ENCODE measurements at places on chromosomes 1 and 21.

DNA sequence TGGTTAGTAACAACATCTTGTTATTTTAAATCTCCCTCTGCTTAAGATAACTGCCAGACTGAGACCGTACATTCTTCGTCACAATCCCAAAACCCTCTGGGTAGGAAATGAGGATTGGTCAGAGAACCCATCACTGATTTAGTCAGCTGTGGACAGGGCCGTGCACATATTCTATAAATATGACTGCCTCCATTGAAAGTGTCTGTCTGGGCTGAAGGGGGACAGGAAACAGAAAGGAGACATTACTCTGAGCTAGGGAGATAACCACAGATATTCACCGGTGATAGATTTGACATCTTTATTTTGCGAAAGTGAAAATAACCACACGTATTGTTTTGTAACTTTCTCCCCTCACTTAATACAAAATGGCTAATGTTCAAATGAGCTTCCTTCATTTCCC lies 36.9 kb upstream of the ST6GALNAC5 start:
- DNase-seq = no peak

- DNase-seq = no peak
Observed at GRCh38 chr1:201374364-201374763, 3.1 kb downstream of the TNNT2 start.

GRCh38 chr1:202152399-202152798 lies 7.9 kb upstream of the ARL8A start:
- no peak for DNase-seq

DNA sequence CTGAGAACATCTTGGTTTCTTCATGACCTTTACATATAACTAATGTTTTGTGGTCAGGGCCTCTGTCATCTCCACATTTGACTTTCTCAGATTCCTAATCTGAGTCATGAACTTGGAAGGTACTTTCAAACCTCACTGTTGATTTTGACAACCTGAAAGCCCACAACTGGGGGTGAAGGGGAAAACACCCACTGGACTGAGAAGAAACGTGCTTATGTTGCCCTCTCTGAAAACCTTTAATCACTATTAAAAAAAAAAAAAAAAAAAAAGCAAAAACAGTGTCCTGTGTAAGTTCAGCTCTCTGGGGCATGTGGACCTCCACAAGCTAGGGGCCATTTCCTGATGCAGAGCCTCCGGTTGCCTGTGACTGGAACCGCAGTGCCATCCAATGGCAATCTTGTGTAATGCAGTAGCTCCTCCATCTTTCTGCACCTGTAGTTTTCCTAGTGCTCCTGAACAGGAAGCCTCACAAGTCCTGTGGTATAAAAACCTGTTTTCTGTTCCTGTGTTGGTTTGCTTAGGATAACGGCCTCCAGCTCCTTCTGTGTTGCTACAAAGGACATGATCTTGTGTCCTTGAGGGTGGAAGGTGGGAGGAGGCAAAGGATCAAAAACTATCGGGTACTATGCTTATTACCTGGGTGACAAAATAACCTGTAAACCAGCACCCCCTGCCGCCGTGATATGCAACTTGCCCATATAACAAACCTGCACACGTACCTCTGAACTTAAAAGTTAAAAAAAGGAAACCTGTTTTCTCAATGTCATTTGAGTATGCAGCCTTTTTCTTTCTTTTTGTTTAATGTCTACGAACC lies 124.5 kb downstream of the ZNF648 start:
- DNase-seq = peak; percentile 75

GRCh38 chr1:31970873-31971272 lies 32.7 kb upstream of the PTP4A2 start:
- DNase-seq = no peak

- DNase-seq = no peak
Observed at GRCh38 chr21:25836396-25836795, 101.6 kb downstream of the GABPA start.

DNA sequence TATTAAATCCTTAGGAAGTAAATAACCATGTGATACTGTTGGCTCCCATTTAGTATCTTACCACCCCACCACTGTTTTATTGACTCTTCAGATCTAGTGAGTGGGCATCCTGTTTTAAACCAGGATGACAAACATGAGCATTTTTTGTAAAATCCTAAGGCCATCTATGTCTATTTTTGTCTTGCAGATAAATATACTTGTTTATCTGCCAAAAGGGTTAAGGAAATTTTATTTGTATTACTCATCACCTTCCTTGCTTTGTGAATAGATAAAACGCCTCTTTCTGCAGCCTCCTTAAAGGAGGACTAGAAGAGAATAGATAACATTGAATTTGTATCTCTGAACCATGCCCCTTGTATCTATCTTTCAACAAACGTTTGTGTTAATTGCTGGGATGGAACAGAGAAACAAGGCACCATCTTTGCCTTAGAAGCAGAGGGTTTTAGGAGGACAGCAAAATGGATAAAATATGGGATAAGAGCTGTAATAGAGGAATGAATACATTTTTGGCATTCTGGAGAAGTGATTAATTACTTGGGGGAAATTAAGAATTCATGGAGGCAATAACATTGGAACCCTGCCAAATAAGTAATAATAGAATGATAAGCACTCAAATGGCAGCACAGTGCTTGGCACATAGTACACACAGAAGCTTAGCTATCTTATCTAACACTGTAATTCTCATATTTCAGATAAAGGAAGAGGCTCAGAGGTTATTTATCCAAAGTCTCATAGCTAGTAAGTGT lies 14.7 kb downstream of the YTHDF2 start:
- no peak for DNase-seq

DNA sequence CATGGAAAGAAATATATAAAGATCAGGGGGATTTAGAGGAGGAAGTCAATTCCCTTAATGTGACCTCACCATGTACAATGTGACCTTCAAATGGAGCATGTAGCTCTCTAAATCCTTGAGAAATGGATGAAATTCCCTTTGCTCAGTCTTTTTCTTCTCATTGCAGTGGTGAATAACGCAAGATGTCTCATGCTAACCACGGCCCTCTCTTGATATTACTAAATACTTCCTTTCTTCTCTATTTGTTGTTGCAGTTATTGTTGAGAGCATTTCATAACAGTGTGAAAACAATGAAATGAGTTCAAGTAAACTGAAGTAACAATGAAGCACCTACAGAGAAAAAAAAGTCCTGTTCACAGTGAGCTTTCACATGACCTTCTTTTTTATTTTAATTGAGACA lies 55.6 kb downstream of the ZNF281 start:
- no peak for DNase-seq

DNA sequence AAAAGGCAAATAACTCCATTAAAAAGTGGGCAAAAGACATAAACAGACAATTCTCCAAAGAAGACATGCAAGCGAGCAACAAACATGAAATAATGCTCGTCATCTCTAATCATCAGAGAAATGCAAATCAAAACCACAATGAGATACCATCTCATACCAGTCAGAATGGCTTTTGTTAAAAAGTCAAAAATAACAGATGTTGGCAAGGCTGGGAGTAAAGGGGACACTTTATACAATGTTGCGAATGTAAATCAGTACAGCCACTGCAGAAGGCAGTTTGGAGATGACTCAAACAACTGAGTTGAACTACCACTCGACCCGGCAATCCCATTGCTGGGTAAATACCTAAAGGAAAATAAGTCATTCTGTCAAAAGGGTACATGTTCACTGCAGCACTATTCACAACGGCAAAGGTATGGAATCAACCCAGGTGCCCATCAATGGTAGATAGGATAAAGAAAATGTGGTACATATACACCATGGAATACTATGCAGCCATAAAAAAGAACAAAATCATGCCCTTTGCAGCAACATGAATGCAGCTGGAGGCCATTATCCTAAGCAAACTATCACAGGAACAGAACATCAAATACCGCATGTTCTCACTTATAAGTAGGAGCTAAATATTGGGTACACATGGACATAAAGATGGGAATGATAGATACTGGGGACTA lies 25.9 kb downstream of the TSPAN2 start:
- DNase-seq = no peak

- DNase-seq = no peak
Observed at GRCh38 chr1:38686927-38687255, 172.7 kb downstream of the RRAGC start.

DNA sequence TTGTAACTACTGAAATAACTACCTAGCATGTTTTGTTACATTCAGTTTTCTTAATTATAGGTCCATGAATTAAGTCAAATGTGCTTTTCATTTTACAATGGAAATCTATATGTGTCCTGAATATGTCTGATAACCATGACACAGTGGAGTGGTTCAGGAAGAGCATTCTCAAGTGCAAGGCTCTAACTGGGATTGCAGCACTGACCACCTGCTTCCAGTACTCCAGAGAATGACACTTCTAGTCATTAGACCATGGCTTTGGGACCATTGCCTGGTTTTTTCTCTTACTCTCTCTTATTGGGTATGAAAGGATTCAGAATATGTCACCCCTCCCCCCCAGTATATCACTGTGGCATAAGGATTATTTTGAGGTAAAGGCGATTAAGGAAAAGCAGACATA lies 204.9 kb upstream of the CACYBP start:
- no peak for DNase-seq

GRCh38 chr1:186618401-186619170 lies 61.6 kb downstream of the PTGS2 start:
- no peak for DNase-seq

DNA sequence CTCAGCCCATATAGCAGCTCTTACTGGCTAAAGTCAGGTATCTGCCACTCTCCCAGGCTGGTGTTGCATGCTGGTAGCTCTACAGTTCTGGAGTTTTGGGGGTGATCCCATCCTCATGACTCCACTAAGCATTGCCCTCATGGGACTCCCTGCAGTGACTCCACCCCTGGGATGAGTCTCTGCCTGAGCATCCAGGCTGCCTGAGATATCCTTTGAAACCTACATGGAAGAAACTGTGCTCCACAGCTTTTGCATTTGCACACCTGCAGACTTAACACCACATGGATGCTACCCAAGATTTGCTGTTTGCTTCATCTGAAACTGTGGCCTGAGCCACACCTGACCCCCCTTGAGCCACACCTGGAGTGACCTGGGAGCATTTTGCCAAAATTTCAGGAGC lies 226.4 kb downstream of the C1orf94 start:
- no peak for DNase-seq

GRCh38 chr21:41511858-41512257 lies 3.9 kb upstream of the TMPRSS2 start:
- no peak for DNase-seq

DNA sequence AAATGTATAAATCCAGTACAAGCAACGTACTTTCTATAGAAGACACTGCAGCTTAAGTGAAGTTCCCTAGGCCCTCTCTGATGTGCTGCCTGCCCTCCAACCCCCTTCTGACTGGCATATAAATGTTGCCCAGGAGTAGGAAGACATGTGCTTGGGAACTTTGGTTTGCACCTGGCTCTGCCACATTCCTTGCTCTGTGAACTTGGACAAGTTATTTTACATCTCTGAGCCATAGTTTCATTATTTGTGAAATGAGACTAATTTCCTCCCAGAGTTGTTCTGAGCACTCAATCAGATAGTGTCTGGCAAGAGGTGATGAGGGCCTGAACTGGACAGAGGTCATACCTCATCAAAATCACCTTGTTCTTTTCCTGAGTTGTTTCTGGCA lies 3.5 kb upstream of the PHC2 start:
- DNase-seq = no peak

- no peak for DNase-seq
Observed at GRCh38 chr1:3237570-3237969, 168.6 kb downstream of the PRDM16 start.

- DNase-seq = no peak
Observed at GRCh38 chr1:231070758-231071444, 30.8 kb upstream of the FAM89A start.

DNA sequence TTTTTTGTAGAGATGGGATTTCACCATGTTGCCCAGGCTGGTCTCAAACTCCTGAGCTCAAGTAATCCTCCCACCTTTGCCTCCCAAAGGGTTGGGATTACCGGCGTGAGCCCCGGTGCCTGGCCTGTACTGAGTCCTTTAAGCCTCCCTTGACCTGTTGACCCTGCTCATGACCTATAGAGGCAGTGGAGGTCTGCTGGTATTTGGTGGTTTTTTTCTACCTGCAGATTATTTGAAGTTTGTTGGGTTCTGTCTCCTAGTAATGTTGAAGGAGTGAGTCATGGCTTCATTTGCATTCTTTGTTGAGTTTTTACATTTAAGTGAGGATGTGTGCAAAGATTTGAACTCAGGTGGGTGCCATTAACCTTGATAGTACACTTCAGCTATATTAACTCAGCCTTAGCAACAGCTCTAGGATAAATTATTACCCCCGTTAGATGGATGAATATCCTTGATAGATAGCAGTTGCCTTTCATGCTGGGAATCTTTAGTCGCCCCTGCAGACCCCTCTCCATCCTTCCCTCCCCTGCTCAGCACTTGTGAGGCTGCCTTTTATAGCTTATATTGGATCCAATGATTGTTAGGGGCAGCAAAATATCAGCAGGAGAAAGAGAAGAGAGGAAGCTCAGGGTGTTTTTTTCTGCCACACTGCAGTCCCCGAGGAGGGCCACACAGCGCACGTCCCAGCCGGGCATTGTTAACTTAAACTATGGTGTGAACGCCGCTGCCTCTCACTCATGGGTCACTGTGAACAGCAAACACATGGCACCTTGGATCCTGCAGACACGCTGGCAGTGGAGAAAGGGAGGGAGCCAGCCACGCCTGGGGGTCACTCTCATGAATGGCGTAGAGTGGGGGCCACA lies 14.9 kb upstream of the NPPB start:
- no peak for DNase-seq

DNA sequence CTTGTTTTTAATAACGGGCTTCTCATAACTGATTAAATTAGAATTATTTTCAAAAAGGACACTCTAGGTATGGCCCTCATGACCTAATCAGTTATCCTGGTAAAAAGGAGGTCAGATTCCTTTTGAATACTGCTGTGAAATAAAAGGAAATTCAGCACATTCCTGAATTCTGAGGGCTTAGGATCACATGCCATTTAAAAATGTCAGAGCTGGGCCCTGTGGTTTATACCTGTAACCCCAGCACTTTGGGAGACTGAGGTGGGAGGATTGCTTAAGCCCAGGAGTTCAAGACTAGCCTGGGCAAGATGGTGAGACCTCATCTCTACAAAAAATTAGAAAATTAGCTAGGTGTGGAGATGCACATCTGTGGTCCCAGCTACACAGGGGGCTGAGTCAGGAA lies 18.0 kb upstream of the RABGGTB start:
- DNase-seq = no peak

DNA sequence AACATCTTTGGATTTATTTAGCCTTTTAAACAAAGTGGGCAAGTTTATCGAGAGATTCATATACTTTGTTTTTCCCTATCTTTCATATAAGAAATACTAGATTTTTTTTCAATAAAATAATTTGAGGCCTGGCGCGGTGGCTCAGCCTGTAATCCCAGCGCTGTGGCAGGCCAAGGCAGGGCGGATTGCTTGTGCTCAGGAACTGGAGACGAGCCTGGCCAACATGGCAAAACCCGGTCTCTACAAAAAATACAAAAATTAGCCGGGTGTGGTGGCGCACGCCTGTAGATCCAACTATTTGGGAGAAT lies 1.6 kb upstream of the CDC14A start:
- no peak for DNase-seq

- no peak for DNase-seq
Observed at GRCh38 chr1:93671099-93671621, 10.5 kb downstream of the BCAR3 start.

DNA sequence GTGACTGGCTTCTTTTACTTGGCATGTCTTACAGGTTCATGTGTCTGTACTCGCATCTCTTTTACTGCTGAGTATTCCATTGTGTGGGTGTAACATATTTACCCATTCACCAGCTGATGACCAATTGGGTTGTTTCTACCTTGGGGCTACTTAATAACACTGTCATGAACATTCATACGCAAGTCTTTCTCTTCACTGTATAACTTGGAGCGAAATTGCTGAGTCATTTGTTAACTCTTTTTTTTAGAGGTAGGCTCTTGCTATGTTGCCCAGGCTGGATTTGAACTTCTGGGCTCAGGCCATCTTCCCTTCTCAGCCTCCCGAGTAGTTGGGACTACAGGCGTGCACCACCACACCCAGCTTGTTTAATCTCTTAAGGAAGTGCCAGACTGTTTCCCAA lies 6.5 kb downstream of the PYCR2 start:
- no peak for DNase-seq
